ENCODE measurements at places on chromosomes 2 and 18.

DNA sequence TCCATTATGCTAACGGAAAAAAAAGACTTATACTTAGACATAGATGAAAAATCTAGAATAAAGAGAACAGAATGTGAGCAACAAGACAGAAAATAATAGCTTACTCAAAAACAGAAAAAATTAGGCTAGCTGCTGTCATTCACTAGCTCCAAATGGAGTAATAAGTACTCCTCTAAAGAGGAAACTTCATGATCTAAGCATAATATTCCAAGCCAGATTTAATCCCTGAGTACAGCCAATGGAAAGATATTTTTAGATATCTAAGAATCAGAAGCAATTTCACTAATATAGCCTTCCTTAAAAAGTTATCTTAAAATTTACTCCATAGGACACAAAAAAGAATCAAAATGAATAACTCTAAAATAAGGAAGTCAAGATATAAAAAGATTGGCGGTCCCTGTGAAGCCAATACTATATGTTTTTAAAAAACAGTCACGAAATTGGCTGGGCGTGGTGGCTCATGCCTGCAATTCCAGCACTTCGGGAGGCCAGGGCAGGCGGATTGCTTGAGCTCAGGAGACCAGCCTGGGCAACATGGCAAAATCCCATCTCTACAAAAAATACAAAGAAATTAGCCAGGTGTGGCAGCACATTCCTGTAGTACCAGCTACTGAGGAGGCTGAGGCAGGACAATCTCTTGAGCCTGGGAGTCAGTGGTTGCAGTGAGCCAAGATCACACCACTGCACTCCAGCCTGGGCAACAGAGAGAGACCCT lies 123.2 kb upstream of the BCL2L11 start:
- no peak for DNase-seq

DNA sequence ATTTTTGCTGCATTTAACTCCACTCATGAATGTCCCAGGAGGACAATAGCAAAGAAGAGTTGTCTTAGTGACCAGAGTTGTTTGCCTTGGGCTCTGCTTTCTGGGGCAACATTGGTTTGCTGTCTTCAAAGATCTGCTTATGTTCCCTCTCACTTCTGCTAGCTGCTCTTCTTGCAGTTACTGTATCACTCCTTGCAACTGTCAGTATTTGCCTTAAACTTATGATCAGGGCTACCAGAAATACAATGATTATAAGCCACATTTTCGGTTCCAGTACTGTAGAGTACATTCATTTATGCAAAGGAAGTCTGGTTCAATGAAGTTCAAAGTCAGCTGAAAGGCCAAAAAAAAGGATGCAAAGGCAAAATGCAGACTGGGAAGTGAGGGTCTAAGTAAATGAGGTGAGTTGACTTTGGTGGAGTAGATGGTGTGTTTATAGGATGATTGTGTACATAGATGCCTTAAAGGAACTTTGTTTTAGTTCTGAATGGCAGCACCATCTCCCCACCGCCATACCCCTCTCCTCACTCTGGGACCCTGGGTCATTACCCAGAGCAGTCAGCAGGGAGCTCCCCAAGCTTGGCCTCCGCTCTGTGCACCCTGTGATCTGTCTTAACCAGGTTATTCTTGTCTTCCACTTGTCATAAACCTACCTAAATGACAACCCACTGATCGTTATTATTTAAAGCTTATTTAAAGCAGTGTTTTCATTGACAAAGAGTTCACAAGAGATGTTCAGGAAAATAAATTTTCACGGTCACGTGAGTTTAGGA lies 236.0 kb downstream of the DOK6 start:
- no peak for DNase-seq

DNA sequence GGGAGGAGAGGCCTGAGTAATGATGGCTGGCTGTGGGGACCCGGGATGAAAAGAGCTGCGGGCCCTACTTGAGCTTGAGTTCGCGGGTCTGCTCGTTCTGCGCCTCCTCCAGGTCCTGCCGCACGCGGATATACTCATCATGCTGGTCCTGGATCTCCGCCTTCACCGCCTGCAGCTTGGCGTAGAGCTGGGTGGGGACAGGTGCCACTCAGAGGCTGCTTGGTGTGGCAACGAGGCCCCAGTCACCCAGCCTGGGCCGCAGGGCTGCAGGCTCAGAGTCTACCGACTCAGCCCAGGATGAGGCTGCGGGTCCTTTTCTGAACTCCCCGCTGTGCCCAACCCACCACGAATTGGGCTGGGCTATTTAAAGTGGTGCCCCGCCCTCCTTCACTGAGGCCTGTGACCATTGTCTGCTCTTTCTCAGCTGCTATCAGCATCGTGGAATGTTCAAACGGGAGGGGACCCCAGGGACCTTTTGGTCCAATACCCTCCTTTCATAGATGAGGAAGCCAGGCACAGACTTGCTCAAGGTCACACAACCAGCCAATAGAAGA lies 28.0 kb downstream of the KIF3C start:
- DNase-seq: no peak

DNA sequence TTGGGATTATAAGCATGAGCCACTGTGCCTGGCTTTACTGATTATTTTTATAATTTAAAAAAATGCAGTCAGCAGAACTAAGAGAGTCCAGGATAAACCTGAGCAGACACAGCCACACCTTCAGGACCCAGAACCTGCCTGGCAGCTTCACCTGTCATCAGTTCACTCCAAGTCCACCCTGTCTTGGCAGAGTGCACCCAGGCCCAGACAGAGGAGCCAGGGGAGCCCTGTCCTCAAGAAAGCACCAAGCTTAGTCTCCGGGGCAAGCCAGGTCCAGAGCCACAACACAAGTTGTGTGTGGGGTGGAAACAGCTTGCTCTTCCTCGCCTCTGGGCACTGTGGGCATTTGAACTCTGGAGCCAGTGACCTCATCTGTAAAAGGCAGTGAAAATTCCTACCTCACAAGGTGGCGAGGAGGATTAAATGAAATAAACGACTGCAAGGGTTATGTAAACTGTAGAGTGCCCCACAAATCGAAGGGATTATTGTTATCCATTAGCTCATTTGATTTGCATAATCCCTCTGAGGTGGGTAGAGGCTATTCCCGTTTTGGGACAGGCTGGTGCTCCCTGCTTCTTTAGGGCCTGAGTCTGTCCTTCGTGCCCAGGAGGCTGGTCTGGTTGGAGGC lies 24.7 kb downstream of the MYCN start:
- DNase-seq: no peak

DNA sequence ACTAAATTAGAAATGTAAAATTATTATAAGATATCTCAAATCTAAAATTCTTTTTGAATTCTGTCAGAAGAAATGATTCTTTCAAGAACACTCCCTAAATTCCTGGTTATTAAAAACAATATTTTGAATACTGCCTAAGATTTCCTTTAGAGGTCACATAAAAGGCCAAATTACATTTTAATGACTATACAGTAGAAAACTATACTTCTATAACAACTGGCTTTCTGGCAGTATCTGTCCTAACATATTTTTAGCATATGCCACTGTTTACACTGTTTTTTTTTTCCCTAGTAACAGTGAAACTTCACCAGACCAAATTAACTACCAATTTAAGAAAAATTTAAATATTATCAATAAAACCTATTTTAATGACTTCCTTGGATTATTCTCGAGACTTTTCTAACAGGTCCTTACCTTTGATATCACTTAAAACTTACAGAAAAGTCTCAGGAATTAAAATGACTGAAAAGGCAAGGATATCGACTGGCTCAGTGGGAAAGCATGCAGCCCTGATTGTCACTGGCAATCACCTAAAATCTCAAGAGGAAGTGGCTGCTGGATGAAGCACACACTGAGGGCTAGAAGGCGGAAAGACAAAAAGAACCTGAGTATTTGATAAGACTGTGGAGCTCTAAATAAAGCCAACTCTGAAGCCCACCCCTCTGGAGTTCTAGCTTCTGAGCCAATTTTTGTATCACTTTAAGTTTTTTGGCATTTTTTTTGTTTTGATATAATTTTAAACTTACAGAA lies 59.6 kb downstream of the SPIRE1 start:
- no peak for DNase-seq

GRCh38 chr2:67145851-67146250 lies 251.3 kb upstream of the ETAA1 start:
- DNase-seq: no peak

- peak; percentile 7 for DNase-seq
Measured at GRCh38 chr2:103401621-103402020, 639.8 kb downstream of the TMEM182 start.

- no peak for DNase-seq
Measured at GRCh38 chr2:84102274-84102673, 356.8 kb downstream of the SUCLG1 start.

GRCh38 chr18:76977684-76978232 lies 154.8 kb downstream of the MBP start:
- DNase-seq: no peak

- no peak for DNase-seq
Measured at GRCh38 chr2:58769111-58769863, 528.2 kb upstream of the FANCL start.

GRCh38 chr18:60117321-60117720 lies 217.5 kb downstream of the PMAIP1 start:
- DNase-seq: no peak

DNA sequence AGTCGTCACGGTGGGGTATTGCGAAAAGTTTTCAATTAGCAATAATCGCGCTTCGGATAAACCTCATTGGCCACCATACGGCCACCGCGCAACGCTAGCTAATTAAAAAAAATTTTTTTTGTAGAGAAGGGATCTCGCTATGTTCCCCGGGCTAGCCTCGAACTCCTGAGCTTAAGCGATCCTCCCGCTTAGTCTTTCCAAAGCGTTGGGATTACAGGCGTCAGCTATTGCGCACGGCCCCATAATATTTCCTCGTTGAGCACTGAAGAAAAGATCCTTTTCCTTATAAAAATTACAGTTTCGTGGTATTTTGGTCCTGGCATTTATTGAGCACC lies 759 bp upstream of the ACTR1B start:
- no peak for DNase-seq

GRCh38 chr2:234691968-234692955 lies 195.4 kb upstream of the ARL4C start:
- DNase-seq: no peak

- no peak for DNase-seq
Measured at GRCh38 chr2:9472511-9472910, 1.8 kb upstream of the IAH1 start.

GRCh38 chr18:70732916-70733315 lies 444.1 kb downstream of the SOCS6 start:
- DNase-seq: no peak

DNA sequence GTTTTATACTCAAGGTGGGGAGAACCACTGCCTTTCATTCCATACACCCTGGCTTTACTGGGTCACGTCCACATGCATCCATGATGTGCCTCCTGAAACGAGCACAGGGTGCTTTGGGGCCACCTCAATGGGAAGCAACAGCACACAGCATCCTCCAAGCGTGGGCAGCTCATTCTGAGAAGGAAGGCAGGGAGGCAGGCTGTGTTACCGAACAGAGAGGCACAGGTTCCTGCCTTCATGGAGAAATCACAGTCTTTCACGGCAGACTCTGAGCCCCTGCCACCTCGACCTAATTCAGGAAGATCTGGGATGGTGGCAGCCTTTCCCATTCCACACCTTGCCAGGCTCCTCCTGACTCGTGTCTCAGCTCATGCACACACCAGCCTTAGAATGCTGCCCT lies 130.1 kb downstream of the GBX2 start:
- DNase-seq: no peak

DNA sequence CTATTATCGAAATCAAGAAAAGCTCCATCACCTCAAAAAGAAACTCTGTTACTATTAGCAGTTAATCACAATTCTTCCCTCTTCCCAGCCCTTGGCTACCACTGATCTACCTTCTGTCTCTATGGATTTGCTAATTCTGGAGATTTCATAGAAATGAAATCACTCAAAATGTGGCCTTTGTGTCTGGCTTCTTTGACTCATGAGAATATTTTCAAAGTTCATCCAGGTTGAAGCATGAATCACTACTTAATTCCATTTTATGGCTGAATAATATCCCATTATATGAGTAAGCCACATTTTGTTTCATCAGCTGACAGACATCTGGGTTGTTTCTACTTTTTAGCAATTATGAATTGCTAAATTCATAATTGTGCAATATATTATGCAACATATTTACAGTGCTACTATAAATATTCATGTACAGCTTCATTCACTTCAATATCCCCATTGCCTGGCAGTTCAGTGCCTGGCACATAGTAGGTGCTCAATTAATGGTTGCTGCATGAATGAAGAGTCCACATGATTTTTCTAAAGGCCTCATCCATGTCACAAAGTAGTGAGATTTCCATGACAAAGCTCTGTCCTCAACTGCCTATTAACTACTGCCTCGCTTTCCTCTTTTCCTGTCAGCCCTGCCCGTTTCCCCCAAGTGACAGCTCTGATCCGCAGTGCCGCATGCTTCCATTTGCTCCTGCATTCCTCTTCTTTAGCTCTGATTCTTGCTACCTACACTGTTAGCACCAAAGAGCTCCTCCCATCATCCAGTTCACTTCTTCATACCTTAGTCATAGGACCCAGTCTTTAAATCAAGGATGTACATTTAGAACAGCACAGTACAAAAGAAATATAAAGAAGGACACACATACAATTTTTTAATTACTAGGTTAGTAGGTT lies 32.8 kb downstream of the CCDC93 start:
- DNase-seq: no peak

DNA sequence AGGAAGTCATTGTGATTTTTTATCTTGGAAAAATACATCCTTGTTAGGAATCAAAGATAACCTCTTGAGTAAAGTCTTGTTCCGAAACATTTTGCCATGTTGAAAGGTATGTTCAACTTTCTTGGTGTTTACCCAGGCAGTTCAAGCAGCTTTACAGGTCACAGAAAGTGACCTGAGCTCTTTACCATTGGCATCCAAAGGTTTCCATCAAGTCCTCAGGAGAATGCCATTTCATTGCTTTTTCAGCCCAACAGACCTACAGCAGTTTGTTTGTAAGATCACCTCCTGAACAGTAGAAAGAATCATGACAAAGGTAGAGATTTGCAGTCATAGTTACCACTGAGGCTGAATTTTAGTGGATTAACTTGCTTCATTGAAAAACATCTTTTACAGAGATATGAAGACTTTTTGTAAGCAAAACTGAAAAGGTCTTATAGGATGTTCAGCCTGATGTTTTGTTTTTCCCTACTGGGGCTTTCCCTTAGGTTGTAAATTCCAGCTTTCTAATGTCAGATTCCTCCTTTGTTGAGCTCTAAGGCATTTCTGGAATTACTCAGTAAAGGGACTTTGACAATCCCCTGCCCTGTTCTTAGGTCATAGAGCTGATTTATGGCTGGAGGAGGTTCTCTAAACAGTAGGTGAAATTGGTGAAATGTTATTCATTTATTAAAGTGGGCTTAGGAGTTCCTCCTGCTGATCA lies 236.8 kb upstream of the RBMS1 start:
- DNase-seq: no peak

- no peak for DNase-seq
Measured at GRCh38 chr2:42286268-42286946, 74.6 kb downstream of the COX7A2L start.
